ENCODE measurements at places on chromosomes 1 and 21. TPM values are rescaled to one million over a fixed set of nuclear protein-coding genes. Genes with fewer than 3 reads are reported as not detected.

The ZNF687 gene
- 13.7 TPM for polyA plus RNA-seq

The LRRN2 gene
- not detected for polyA plus RNA-seq

The GUCA2A gene
- polyA plus RNA-seq = not detected

The SLC44A3 gene
- polyA plus RNA-seq = 0.29 TPM

The OR10J1 gene
- polyA plus RNA-seq = not detected

The AIRE gene
- 0.05 TPM for polyA plus RNA-seq

Data from IMR-90 (cell line).